ENCODE measurements at places on chromosomes 3 and 15.

GRCh38 chr3:141266186-141266585, 34.6 kb downstream of the PXYLP1 start:
- DNase-seq: no peak

- DNase-seq: no peak
These were observed 182.9 kb upstream of the RGMA start for GRCh38 chr15:93271871-93272270.

DNA sequence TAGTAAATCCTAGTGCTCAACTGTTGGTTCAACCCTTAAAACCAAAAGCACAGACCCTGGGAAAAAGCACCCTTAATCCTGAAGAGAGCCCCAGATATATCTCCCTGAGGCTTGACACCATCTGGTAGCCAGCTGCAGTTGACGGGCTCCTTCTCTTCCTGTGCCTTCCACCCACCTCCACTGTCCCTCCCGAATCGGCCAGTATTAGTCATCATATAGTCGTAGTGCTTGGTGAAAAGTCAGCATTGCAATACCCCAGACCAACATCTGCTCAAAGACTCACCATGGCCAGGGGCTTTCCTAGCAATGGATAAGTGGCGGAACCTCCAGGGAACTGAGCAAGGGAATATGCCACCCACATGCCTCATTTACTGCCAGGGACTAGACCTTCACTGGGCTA, 125.6 kb upstream of the CRBN start:
- DNase-seq: no peak

- DNase-seq: no peak
These were observed 453 bp downstream of the ZDHHC23 start for GRCh38 chr3:113948015-113948917.

- DNase-seq: no peak
These were observed 40.6 kb downstream of the PRICKLE2 start for GRCh38 chr3:64184621-64185020.

GRCh38 chr3:46335541-46335940, 18.4 kb upstream of the CCR2 start:
- DNase-seq: no peak

DNA sequence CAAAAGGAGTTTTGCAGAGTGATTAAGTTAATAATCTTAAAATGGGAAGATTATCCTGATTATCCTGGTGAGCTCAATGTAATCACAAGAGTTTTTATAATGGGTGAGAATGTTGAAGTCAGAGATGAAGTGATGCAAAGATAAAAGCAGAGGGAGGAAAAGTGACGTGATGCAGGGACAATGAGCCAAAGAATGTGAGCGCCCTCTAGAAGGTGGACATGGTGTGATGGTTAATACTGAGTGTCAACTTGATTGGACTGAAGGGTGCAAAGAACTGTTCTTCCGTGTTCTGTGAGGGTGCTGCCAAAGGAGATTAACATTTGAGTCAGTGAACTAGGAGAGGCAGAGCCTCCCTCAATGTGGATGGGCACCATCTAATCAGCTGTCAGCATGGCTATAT, 569.6 kb upstream of the AGTR1 start:
- no peak for DNase-seq
